ENCODE measurements at places on chromosomes 3 and 15.

DNA sequence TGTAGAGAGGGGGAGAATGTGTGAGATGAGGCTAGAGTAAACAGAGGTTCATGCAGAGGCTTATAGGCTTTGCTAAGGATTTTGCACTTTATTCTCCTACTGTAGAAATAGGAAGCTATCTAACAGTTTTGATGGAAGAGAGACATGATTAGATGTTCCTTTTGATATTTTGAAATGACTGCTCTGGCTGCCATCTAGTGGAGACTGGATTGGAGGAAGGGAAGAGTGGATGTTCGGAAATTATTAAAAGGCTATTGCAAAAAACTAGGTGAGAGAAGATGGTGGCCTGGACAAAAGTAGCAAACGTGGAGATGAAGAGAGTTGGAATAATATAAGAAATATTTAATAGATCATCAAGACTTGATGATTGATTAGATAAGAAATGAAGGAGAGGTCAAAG is 42.2 kb downstream of the SYN2 start:
- no peak for DNase-seq

DNA sequence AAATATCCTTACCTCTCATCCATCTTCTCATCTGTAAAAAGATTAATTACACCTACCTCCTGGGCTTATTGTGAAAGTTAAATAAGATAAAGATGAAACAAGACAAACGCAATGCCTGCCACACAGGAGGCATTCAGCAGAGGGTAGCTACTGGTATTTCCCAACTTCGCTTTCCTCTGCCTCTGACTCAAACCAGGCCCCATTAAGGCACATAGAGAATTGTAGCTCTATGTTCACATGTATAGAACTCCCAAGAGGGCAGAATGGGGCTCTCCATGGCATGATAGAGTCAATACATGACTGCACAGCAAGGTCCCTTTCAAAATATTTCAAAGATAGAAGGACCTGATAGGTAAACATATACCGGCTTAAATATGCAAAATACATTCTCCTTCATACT is 1.4 kb downstream of the LYSMD2 start:
- DNase-seq = no peak

- no peak for DNase-seq
These were observed 116.8 kb upstream of the UBE2E2 start for GRCh38 chr3:23086331-23086730.

DNA sequence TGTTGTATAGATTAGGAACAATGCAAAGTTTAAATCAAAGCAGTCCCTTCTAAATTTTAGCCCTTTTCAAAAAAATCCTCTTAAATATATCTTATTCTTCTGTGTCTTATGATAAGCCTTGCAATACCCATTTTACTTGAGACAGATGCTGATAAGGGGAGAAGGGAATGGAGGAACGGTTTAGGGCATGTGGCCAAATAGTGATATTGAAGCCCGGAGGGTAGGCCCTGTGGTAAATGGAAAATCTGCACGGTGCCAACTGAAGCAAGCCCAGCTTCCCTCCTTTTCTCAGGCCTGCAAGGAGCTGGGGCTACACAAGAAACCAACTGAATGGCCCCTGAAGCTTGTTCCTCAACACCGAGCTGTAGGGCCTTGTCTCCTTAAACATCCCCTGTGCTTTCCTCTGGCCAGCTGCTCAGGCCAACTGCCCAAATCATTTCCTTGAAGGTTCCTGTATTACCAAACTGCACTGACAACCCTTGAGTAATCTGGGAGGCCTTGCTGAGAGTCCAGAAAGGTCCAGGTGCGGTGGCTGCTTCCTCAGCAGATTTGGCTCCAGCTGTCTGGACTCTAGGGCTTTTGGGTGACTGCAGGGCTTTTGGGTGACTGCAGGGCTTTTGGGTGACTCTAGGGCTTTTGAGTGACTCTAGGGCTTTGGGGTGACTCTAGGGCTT is 67.2 kb downstream of the NCEH1 start:
- DNase-seq = no peak

DNA sequence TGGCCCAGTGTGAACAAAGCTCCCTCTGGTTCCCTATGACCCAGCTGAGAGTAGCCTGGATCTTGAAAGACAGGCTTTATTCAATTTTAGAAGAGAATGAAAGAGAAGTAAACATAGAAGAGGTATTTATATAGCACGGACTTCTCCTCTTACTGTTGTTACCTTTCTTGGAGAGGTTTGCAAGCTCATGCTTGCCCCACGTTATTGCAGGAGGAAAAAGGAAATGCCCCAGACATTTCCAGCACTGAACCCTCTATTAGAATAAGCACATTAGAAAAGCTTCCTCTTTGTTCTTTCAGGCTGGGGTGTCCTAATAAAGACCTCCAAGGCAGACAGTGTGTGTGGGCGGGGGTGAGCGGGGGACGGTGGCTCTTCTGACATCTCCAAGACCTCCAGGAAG is 98.7 kb upstream of the AGBL1 start:
- no peak for DNase-seq

DNA sequence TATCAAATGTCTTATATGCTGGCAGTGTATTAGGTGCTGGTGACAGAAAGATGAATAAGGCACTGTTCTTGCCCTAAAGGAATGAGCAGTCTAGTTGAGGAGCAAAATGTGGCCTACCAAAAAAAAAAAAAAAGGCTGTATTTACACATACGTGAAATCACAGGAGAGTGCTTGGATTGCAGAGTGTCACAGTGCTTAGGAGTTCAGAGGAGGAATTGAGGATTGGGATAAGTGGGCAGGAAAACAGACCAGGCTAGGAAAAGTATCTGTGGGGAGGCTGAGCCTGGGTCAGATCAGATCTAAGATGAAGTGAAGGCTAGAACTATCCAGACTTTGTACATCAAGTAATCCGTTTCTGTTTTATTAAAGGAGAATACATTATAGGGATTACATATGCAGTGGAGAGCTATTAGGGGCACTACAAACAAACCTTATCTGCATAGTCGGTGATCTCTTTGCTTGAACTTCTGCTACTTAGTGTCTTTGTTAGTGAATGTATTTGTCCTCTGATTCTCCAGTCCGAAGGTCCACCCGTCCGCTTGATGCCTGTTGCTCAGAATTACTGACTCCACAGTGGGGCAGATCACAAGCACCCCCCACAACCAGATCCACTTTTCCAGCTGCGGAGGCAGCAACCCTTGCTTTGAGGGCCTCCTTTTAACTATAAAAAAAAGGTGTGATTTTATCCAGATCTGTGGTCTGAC is 80.0 kb downstream of the FNDC3B start:
- no peak for DNase-seq

DNA sequence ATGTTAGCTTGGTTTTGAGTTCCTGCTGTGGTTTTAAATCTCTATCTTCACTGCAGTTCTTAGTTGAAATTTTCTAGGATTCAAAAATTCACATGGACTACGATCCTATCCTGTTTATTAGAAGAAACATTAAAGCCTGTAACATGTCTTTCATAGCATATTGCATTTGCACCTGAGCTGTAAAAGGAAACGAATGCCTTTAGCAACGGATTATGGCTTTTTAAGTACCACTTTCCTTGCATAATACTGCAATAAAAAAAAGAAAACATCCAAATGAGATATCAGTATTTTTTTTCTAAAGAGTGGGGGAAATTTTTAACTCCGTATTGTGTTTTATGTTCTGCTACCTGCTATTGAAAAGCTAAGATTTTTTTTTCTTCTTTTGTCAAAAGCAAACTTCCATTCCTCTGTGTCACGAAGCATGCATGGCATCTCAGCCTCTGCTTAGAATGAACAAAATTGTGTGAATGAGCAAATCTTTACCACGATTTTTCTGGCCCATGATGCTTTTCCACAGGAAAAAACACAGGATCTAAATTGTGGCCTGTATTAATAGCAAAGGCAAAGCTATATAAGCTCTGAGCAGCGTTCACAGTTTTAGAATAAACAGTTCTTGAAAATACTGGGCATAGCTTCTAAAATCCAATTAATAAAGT is 110.0 kb upstream of the CDIN1 start:
- DNase-seq = no peak

- no peak for DNase-seq
These were observed 8.6 kb upstream of the ADAM10 start for GRCh38 chr15:58758141-58758540.

- no peak for DNase-seq
These were observed 21.2 kb downstream of the KATNBL1 start for GRCh38 chr15:34188711-34189110.

DNA sequence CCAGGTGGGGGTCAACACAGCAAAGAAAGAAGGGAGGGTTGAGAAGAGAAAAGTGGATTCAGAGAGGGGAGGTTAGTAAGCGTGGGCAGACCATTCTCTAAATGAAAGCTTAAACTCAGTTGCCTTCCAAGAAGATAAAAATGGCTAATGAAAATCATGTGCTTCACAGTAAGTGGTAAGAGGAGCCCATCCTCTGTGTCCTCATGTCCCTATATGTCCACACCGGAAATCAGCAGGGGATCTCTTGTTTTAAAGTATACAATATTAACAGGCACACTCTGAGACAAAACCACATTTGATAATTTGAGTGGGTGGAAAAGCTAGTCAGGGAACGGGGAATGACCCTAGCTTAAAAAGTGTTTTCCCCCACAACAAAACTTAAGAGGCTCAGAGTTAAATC is 4.4 kb upstream of the FOXP1 start:
- DNase-seq = no peak

GRCh38 chr15:29844290-29844903 is 22.1 kb upstream of the TJP1 start:
- no peak for DNase-seq

- DNase-seq = no peak
These were observed 339.4 kb upstream of the SLCO3A1 start for GRCh38 chr15:91514147-91514546.
